ENCODE measurements at places on chromosomes 2 and 18.

DNA sequence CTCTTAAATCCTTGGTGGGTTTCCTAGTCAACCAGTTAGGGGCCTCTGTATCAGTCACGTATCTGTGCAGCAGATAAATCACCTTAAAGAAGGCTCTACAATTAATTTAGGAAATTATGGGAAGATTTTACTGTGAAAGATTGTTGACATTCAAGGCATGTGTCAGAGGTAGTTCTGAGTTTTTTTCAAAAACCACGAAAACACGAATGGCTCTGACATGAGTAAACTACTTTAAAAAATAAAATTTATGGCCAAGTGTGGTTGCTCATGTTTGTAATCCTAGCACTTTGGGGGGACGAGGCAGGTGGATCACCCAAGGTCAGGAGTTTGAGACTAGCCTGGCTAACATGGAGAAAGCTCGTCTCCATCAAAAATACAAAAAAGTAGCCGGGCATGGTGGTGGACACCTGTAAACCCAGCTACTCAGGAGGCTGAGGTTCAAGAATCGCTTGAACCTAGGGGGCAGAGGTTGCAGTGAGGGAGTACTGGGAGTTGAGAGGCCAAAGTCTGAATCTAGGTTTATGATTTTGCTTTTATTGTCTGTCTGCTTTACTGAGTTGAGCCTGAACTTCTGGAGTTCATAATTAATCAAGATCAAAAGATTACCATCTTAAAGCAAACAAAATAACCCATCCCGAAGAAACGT is 77.1 kb downstream of the SPRED2 start:
- no peak for DNase-seq

- no peak for DNase-seq
Observed at GRCh38 chr2:98782570-98782969, 51.6 kb upstream of the MGAT4A start.

DNA sequence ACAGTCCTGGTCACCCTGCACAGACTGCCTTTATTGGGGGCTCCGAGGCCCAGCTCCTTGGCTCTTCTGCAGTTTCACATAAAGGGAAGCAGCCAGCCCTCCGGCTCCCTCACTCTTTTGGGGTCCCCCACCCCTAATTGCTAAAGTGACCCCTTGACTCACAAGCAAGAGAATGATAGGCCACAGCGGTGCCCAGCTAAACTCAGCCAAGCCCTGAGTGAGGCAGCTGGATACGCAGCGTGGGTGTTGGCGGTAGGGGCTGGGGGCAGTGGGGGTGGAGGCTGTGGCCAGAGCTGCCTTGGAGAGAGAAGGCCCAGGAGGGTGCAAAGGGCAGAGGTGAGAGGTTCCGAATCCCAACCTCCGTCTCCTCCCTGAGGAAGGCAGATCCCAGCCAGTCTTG is 25.5 kb upstream of the ALPP start:
- DNase-seq, result no peak

DNA sequence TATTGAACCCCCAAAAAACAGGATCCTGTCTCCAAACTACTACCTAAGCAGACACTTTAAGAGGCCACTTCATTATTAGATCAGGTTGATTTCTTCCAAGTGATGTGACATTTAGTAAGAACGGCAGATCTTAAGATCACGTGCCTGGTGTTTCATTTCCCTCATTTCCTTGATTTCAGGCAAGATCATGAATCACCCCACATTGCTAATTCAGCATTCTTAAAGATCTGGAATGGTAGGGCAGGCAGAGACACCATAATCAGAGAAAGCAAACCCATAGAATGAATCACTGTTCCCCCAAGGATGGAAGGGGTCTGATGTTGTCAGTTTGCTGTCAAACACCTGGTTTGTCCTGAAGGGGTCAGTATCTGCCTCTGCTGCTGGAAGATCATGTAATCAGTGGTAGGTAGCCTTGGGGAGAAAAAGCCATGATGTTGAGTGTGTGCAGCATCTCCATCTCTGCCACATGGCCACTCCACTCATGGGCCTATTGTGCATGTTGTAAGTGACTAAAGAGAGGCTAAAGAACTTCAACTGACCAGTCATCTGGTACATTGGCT is 133.9 kb downstream of the ARHGAP15 start:
- DNase-seq, result no peak

DNA sequence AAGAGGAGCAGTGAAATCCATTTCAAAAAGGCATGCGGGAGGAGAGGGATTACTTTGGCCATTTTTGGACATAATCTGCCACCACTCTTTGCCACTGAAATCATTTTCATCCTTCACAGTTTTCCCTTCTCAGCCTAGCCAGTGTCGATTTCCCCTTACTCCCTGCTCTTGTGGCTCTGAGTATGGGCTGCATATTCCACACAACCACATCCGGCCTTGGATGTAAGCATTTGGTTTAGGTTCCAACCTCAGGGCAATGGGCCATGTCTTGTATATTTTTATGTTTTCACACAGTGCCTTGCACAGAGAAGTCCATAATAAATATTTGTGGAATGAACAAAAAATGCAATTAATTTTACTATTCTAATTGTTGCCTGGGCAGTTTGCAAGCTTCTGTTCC is 7.7 kb upstream of the SERPINE2 start:
- no peak for DNase-seq

GRCh38 chr2:189291460-189291859 is 111.9 kb upstream of the COL5A2 start:
- DNase-seq, result no peak

DNA sequence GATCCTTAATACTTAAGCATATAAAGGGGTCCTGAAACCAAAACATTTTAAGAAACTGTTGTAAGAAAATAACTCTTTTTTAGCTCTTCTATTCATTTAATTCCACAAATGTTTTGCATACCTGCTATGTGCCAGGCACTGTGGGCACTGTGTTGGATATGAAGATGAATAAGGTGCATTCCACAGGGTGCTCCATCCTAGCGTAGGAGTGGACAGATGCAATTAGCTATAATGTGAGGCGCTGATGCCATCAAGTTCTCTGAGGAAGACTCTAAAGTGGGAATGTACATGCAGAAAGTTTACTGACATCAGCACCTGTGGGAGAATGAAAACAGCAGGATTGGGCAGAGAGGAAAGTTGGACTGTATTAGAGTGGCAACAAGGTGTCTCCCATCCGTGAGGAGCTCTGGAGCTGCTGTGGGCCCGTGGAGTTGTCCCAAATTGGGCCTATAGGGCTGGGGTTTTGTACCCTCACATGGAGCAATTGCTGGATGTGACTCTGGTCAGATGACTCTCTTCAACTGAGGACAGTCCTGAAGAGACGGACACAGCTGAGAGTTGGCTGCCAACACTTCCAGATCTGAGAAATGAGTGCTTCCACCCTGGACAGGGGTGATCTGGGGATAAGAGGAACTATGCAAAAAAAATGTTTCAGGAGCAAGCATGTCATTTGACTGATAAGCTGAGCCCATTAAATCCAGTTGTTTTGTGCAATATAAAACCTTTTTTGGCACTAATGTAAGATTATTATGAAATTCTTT is 22.3 kb downstream of the CD8A start:
- DNase-seq, result no peak

DNA sequence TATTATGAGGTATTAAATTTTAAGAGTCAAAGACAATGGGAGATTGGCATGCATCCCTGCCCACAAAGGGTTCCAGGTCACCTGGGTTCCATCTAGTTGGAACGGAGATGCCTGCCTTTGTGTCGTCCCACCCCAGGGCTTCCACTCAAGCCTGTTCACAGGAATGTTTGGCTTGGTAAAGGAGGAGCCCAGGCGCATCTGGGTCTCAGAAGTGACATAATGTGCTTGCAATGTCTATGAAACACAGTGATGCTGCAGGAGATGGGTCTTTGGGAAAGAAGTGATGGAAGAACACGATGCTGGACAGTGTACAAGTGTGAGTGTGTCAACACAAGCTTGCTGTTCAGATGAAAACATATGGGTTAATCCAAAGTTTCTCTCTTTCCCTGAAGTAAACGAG is 49.6 kb upstream of the ZNF396 start:
- DNase-seq, result no peak

- DNase-seq, result no peak
Observed at GRCh38 chr2:117232305-117232704, 582.2 kb upstream of the DDX18 start.

- no peak for DNase-seq
Observed at GRCh38 chr2:191811807-191812602, 34.9 kb downstream of the CAVIN2 start.

GRCh38 chr2:6784291-6784690 is 81.4 kb downstream of the CMPK2 start:
- no peak for DNase-seq

GRCh38 chr2:66897181-66897580 is 462.3 kb downstream of the MEIS1 start:
- DNase-seq, result no peak

DNA sequence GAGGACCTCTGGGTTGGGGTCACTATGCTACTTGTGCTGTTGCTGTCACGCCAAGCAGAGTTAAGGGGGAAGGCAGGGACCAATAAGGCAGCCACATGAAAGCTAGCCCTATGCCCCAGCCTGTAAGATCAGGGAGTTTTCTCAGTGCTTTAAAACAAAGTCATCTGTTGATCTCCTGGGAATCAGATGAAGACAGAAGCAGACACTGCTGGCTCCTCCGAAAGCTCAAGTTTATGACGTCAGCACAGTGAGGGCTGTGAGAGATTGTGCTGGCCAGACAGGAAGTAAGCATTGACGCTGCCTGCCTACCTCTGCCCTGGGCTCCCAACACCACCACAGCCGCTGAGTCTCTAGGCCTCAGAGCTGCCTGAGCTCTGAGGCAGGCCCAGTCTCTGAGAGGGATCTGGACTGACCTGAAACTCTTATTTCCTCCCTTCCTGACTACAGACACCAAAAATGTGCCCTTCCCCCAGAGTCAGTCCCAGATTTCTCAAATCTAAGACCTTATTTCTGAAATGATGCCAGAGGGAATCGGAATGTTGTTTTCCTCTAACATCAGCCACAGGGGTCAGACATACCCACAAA is 118.1 kb upstream of the EPAS1 start:
- peak; percentile 48 for DNase-seq

DNA sequence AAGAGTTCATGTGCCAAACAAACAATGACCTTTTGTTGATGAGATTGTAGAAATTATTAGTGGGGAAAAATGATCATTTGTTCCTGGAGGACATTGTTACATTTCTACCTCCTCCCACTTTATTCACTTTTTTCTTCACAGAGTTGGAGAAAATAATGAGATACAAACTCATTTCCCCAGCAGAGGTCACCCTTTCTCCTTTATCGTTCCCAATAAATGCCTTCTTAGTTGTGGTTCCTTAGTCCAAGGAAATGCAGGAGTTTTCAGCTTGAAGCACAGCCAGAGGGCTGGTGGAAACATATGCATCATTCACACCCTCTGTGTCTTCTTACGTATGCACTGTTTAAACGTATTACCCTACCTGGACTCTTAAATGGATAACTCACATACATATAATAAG is 108.8 kb downstream of the SLC4A3 start:
- DNase-seq, result peak; percentile 5

DNA sequence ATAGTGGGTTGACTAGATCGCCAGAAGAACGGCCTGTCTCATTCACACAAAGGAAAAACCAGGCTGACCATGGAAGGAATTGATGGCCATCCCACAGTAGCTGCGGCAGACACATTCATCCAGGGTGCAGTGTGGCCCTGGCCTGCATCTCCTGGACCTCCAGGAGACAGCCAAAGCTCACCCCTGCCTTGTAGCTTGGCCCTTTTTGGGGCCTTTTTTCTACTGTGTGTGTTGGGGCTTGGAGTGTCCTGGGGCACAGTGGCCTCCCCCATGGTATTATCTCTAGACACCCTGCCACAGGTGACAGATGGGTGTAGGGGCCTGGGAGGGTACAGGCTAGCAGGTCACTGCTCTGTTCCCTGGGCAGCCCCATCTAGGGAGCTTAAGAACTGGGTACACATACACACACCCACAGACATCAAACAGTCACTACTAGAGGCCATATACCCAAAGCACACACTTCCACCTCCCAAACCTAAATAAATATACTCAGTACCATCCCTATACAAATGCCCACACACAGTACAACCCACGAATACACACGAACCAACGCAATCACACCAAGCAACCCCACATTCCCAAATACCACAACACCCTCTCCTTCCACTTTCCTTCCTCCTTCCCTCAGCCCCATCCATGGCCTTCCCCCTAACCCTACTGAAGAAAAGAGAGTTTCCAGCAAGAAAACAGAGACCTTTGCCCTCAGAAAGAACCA is 8.6 kb downstream of the EN1 start:
- no peak for DNase-seq

- DNase-seq, result no peak
Observed at GRCh38 chr2:207766041-207766551, 3.6 kb downstream of the FZD5 start.

DNA sequence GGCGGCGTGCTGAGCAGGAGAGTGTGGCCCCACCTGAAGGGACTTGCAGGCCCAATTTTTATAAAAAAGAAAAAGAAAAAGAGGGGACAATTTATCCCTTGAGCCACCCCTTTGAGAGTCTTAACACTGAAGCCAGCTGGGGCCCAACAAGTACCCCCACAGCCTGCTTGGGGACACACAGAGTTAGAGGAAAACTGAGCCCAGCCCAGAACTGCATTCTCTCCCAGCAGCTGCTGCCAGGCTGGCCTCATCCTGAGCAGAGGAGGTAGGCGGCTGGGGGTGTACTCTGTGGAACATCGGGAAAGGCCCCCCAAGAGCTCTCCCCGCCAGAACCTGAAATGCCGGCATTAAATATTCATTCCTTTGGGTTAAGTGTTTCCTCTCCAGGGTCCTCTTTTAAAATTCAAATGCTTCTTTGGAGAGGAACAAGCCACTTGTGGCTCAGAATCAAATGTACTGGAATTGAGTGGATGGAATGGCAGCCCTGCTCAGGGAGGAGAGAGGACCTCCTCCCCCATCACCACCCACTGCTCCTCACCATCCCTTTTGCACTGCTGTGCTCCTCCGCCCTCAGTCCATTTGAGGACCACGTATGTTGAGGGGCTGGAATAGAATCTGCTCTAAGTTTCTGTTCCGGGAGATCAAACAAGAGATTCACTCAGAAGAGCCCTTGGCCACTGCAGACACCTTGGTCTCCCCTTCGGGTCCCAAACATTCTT is 45.6 kb downstream of the C1QL2 start:
- no peak for DNase-seq

DNA sequence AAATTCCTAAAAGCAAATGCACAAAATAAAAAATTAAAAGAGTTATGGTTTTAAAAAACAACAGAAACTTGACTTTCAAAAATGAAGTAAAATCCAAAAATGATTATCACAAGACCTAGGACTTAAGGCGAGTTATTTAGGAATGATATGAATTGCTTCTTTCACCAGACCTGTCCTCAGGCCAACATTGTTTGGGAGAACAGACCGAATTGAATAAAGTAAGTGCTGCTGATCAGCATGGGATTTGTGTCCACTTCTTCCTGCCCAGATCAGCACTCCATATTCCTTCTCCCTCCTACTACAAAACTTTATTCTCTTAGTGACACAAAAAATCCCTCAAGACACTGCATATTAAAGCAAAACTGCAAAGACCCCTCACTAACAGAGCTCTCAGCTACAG is 39.1 kb downstream of the WDFY1 start:
- DNase-seq, result no peak

DNA sequence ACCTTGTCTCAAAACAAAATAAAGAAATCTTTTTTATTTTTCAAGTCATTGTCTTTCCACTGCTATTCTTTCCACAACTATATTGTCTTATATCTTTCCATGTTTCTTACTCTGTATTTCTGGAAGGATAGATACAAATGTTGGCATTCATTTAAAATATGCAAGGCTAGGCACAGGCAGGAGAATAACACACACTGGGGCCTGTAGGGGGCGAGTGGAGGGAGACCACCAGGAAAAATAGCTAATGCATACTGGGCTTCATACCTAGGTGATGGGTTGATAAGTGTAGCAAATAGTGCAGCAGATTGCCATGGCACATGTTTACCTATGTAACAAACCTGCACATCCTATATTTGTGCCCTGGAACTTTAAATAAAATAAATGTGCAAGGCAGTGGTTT is 9.6 kb downstream of the MRPL30 start:
- no peak for DNase-seq
